GM06990 (cell line): ENCODE measurements at places on chromosomes 5 and 9.
A peak's percentile ranks its signal among the peaks of the same experiment; 100 is the strongest.

GRCh38 chr5:120463991-120464626 is at the start of gene PRR16:
Gene PRR16, plus strand, starts transcription at chr5:120464300.
- peak; percentile 49 for DNase-seq

GRCh38 chr5:142192286-142193113 is 83.9 kb downstream of the NDFIP1 start:
- DNase-seq, result no peak

GRCh38 chr5:16726538-16726946 is 109.7 kb upstream of the RETREG1 start:
- no peak for DNase-seq

GRCh38 chr5:171579976-171580411 is 160.5 kb downstream of the FGF18 start:
- no peak for DNase-seq

GRCh38 chr9:125747053-125747764 is at the start of gene PBX3:
Gene PBX3, plus strand, starts transcription at chr9:125747373.
- peak; percentile 71 for DNase-seq

DNA sequence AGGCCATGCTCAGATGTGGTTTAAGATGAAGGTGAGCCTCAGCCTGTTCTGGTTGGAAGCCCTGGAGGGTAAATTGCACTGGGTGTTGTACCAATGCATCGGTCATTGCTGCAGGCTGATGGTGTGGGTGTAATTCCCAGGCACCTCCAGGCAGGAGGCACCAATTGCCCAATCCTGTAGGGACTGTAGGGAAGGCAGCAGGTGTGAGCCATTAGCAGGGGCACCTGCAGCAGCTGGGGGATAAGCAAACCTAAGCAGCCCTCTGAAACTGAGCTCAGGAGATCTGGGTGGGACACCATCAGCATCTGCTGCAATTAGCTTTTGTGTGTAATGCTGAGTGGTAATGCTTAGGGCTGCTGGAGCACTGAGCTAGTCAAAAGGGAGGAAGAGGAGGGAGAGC is 190.1 kb upstream of the TBC1D2 start:
- no peak for DNase-seq

- DNase-seq, result no peak
Measured at GRCh38 chr5:61416010-61416409, 84.0 kb downstream of the ZSWIM6 start.

DNA sequence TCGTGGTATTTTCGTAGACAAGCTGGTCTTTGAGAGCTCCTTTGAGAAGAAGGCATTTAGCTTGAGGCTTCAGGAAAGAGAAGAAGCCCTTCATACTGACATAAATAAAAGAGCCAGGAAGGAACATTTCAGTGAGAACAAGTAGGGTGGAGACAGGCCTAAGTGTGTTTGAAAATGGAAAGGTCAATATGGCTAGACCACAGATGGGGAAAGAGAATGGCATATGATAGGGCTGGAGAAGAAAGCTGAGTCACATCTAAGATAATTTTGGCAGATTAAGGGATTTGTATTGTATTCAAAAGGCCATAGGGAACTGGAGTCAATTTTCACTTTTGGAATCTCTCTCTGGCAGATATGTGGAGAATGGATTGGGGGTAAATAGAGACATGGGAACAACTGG is 374.9 kb downstream of the TMEM38B start:
- no peak for DNase-seq

- DNase-seq, result no peak
Measured at GRCh38 chr5:95708876-95709275, 22.3 kb upstream of the RHOBTB3 start.

DNA sequence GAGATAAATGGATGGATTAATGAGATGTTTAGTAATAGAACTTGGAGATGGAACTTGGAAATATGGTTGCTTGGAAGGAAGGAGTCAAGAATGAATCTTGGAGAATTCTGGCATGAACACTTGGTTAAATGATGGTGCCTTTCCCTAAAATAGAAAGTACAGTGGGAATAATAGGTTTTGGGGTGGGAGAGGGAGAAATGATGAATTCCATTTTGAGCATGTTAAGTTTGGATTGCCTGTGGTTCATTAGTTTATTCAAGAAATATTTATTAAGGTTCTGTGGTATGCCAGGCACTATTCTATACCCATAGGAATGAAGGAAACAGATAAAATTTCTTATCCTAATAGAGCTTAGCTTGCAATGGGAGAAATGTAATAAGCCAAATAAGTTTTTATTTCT is 58.4 kb downstream of the PBX3 start:
- DNase-seq, result no peak

DNA sequence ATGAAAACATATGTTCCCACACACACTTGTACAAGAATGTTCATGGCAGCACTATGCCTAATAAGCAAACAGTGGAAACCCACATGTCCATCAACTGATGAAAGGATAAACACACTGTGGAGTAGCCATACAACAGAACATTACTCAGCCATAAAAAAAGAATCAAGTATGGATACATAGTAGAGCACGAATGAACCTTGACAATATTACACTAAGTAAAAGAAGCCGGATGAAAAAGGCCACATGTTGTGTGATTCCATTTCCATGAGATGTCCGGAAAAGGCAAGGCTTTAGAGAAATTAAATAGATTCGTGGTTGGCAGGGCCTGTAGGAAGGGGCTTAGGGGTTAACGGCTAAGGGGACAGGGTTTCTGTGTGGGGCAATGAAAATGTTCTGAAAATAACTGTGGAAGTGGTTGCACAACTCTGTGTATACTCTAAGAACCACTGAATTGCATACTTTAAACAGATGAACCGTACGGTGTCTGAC is 51.4 kb downstream of the COL23A1 start:
- DNase-seq, result no peak

DNA sequence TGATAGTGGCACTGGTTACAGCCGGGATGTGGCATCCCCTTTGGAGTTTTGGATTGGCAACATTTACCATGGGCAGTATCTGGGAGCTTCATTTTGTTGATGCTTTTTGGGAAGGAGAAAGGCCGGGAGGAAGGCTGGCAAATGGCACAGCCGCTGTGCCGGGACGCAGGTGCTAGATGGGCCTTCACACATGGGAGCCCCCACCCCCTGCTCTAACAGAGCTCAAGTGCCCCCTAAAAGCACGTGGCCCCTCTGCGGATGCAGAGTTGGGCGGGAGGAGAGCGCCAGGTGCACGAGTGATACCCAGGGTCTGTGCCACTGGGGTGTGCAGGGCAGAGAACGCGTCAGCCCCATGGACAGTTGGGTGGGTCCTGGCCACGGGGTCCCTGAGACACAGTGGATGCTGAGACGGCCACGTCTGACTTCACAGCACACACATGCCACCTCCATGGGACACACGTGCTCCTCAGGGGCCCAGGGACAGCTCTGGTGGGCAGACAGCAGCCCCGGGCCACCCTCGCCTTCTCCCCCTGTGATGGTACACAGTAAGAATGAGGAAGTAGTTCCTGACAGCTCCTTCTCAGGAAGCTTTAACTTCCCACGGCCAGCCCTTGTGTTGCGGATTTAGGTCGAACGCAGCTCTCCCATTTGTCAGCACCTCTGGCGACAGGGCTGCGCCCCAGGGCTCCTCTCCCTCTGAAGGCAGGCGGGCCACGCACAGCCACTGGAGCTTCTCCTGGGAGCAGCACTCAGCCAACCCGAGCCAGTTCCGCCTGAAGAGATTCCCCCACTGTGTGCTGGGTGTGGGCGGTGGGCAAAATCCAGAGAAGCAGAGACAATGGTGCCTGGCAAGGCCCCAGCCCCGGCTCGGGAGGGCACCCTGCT is 10.8 kb downstream of the SLC9A3 start:
- no peak for DNase-seq

GRCh38 chr9:26061948-26062575 is 383.8 kb upstream of the TUSC1 start:
- DNase-seq, result no peak

- no peak for DNase-seq
Measured at GRCh38 chr5:180935203-180935602, 36.2 kb downstream of the BTNL8 start.

- no peak for DNase-seq
Measured at GRCh38 chr5:118320121-118320520, 668.2 kb downstream of the DTWD2 start.

DNA sequence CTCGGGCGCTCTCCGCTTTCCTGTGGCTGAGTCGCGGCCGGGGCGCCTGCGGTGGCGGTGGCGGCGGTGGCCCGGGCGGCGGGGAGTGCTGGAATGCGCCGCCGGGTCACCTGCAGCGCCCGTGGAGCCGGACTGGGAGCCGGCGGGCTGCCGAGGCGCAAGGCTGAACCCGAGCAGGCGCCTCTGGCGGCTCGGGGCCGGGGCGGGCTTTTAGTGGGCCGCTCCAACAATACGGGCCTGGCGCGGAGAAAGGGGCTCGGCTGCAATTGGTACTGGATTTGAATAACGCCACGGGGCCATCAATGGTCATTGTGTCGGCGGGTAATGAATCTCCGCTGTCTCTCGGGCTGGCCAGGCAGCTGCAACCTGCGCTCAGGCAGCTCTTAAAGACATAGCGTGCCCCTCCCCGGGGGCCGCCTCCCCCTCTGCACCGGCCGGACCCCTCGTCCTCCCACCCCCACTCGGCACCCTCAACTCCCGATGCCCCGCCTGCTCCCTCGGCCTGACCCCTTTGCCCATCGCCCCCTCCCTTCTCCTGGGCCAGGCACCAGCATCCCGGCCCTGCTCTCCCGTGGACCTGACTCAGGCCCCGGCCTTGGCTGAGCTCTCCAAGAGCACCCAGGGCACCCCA is 22.1 kb downstream of the URM1 start:
- no peak for DNase-seq

DNA sequence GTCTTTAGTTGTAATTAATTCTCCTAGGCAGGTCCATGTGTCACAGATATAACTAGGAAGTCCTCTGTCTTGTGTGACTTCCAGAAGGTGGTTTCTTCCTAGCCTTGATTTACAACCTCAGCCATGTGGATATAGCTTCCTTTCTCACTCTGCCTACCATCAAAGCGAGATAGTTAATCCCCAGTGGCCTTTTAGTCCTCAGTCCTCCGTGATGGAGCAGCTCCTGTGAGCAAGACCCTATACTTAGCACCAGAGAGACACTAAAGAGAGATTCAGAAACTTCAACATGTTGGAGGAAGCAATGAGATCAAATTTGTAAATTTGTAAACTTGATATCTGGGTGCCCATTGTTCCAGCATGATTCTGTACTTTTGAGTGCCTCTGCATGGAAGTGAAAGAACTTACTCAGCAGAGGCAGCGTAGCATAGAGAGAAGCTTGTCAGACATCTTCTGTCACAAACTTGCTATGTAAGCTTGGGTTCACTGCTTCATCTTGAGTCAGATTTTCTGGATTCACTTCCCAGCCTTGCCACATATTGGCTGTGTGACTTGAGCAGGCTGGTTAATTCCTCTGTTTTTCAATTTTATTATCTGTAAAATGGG is 170.2 kb upstream of the NR3C1 start:
- no peak for DNase-seq

- DNase-seq, result no peak
Measured at GRCh38 chr5:113249206-113249605, 185.6 kb downstream of the TSSK1B start.

DNA sequence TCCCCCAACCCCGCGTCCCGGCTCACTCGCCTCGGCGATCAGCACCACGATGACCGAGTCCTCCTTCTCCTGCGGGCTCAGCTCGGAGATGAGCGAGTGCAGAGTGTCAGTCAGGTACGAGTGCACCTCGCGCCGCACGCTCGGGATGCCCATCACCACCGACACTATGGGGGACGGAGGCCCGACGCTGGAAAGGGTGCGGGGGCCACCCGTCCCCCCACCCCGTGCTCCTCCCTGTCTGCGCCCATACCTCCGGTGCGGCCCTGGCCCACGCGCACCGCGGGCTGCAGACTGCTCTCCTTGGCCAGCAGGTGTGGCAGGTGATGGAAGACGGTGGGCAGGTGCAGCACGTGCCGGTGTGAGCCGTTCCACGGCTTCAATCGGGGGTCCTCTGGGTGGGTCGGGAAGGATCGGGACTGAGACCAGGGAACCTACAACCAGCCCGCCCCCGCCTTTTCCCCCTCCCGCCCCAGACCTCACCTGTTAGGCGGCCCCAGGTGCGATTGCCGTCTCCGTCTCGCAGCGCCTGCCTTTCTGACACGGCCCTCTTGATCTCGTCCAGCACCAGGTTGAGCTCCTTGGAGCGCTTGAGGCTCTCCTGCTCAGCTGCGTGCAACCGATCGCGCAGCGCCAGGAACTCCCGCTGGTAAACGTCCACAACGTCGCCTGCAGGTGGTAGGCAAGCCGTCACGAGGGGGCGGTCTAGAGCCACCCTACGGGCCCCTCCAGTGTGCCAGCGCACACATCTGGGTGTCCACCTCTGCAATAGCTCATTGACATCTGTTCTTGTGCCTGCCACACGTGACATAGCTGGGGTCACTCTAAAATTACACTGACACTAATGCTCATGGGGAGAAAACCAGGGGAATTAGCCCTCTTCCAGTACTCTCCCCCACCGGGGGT is 5.1 kb downstream of the MGAT4B start:
- DNase-seq, result peak; percentile 69

DNA sequence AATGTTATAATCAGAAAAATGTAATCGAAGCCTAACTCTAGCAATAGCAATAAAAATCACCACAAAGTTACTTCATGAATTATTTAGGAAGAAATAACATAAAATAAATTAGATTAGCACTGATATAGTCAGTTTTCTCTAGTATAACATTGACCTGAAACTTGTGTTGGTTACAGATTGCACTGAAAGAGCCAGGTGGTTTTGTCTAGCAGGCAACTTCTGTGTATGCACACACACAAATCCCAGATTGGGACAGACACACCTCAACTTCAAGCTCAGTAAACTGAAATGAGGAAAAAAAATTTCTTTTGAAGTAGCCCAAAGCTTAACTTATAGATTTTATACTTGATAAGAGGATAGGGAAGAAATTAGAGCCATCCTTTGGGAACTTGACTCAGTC is 129.3 kb downstream of the EFNA5 start:
- DNase-seq, result no peak

- no peak for DNase-seq
Measured at GRCh38 chr5:149405550-149406202, 26.6 kb upstream of the IL17B start.

DNA sequence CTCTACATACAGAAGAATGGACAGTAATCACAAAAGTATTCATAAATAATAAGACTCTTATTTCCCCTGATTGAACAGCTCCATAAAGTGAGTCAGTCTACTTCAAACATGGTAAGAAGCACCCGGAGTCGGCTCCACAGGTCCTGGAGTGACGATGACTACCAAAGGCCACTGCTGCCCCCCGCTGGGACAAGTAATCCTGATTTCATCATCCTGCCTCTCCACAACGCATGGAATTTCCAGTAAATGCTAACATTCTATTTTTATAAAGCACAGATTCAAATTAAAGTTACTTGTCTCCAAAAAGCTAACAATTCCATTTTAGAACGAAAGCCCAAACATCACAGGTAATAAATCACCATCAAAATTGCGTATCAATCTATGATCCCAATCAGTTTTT is 16.2 kb downstream of the ATPSCKMT start:
- no peak for DNase-seq

DNA sequence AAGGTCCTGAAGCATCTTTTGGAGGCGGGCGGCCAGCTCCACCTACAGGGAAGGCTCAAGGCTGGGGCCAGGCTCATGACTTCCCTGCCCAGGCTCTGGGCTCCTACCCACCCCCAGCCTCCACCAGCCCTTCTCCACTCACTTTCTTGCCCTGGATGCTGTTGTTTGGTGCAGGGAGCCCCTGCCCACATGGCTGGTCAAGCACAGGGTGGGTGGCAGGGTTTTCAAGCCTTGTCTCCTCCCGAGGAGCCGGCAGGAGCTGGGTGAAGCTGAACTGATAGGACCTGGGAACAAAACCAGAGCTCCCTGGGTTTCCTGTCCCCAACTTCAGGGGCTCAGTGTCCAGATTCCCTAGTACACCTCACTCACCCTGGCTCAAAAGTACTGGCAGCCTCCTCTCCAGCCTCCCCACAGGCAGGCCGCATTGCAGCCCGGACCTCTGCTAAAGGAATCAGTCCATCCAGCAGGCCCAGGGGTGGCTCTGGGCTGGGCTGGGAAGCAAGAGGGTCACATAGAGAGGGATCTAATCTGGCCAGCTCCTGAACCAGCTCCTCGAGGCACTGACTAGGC is 6.9 kb downstream of the SHROOM1 start:
- no peak for DNase-seq
